ENCODE measurements at places on chromosomes 1 and 21.

DNA sequence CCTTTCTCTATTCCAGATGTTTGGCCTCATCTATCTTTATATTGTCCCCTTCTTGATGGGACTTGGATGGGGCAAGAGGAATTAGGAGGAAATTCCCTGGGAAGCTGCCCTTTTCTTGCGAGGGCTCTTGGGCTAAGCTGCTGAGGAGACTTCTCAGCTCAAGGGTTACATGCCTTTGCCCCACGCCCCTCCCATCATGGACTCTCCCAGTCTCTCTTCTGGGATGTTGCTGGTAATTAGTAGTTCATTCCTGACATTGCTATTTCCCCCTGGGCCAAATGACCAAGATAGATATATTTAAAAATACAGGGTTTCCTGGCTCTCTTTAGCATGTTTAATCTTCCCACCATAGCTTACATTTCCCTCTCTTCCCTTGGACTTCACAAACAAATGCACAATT, 90.6 kb upstream of the RALGPS2 start:
- DNase-seq: no peak

- peak; percentile 30 for DNase-seq
These were observed 49.7 kb upstream of the TSPAN2 start for GRCh38 chr1:115138973-115139372.

- DNase-seq: no peak
These were observed 281.4 kb downstream of the AJAP1 start for GRCh38 chr1:4935807-4936206.

GRCh38 chr1:5504364-5504740, 487.9 kb downstream of the NPHP4 start:
- no peak for DNase-seq

DNA sequence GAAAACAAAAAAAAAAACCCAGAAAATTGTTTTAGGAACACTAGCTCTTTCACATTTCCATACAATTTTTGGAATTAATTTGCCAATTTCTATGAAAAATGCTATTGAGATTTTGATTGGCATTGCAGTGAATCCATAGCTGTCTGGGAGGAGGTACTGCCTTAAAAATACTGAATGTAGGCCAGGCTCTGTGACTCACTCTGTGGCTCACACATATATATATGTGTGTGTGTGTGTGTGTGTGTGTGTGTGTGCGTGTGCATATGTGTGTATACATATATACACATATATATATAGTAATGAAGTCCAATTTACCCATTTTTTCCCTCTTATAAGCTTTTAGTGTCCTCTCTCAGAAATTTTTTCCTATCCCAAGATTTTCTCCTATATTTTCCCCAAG, 214.2 kb upstream of the DMRTA2 start:
- no peak for DNase-seq

DNA sequence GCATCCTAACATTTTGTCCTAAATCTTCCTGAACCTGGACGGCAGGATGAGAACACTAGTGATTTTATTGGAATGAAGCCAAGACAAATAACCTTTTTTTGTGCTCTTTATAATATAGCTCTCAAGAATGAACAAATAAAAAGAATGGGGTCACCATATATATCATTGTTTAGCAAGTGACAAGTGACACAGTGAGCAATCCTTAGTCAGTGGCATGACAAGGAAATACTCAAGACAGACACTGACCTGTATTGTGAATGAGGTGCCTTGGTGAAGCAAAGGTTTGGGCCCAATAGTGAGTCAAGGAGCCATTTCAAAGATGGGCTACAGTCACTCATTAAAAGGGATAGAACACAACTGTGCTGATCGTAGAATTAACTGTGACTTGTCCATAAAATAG, 35.7 kb downstream of the PTGFR start:
- DNase-seq: no peak

DNA sequence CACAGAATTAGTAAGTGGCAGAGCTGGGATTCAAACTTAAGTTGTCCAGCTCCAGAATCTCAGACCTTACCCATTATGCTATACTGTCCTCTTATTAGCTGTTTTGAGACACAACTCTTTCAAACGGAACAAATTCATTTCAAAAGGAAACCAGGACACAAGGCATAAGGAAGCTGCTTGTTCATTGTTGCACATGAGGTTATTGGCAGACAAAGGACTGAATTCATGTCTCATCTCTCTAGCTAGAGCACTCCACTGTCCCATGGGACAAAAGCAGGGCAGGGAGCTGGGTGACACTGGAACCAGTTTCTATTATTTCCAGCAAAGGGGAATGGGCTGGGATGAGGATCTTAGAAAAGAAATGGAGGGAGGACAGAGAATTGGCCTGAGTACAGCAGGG, 26.4 kb downstream of the CHI3L2 start:
- DNase-seq: no peak

- DNase-seq: no peak
These were observed 10.9 kb upstream of the EDN2 start for GRCh38 chr1:41495210-41495948.

- DNase-seq: no peak
These were observed 12.7 kb downstream of the C1QB start for GRCh38 chr1:22665752-22666151.

DNA sequence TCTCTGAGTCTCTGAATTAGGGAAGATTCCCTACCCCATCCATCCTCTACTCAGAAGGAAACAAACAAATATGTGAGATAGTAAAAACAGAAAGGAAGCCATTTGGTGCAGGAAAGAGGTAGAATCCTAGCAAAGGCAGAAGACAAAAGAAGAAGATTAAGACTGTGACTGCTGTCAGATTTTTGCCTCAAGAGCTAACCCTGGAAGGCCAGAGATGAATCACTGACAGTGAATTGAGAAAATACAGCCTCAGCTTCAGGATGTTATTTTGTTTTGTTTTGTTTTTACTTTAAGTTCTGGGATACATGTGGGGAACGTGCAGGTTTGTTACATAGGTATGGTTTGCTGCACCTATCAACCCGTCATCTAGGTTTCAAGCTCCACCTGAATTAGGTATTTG, 31.7 kb downstream of the DSTYK start:
- no peak for DNase-seq

DNA sequence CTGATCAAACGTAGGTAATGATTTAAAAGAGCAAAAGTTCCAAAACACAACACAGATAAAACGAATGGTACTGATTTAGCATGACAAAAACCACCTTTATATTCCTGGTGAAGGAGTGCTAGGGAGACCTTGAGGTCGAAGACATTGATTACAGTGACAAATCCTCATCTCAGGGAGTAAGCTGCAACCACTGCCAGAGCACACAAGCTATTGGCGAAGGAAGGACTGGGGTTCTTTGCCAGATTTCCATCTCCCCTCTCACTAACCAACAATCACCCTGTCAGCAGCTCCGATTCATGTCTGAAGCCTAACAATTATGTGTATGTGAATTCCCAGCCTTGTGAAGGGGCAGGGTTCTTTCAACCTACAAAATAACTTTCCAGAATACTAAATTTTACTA, 40.2 kb upstream of the DMRTB1 start:
- DNase-seq: no peak

GRCh38 chr21:27300770-27301169, 333.9 kb upstream of the ADAMTS5 start:
- no peak for DNase-seq

- no peak for DNase-seq
These were observed 1.1 kb upstream of the NFIA start for GRCh38 chr1:61081144-61081685.

- no peak for DNase-seq
These were observed 2.4 kb downstream of the DTL start for GRCh38 chr1:212037900-212038299.

DNA sequence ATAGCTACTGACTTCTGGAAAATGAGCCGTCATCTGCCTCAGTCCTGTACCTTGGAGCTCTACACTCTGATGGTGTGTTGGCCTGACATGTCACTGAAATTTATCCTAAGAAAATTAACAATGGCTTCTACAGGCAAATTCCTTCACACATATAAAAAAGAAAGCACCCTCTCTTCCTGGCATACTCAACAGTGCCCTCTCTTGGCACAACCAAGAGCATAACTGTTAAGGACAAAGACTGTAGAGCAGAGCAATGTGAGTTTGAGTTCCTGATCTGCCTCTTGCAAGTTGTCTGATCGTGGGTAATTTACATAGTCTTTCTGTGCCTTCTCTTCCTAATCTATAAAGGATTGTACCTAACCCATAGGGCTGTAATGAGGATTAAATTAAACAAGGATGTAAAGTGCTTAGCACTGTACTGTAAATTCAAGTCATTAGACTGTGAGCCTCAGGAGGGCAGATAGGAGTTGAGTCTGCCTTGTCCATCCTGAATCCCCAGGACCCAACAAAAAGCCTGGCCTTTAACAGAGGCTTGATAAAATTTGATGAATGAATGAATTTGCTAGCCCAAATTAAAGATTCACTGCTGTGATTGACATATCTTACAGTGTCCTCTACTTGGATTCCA, 83.5 kb downstream of the SYF2 start:
- DNase-seq: no peak

- DNase-seq: no peak
These were observed 4.8 kb upstream of the CTRC start for GRCh38 chr1:15433471-15433870.

- DNase-seq: no peak
These were observed 331.2 kb downstream of the PLPP3 start for GRCh38 chr1:56248138-56248537.

DNA sequence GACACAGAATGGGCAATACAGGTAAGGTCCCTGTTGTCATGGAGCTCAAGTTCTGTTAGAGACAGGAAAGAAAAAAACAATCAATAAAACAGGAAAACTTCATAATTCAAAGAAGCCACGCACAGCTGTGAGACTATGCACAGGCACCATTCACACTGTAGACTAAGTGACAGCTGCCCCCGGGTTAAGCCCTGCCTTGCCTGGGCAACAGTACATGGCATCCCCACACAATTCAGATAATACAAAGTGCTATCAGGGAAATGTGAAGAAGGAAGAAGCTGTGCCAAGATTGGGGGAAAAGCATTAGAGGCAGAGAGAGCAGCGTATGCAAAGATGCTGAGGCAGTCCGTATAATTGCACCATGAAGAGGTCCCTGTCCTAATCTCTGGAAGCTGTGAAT, 9.0 kb upstream of the KCNE2 start:
- no peak for DNase-seq

- no peak for DNase-seq
These were observed 813 bp upstream of the SFT2D2 start for GRCh38 chr1:168224991-168225390.

- no peak for DNase-seq
These were observed 56.3 kb upstream of the GALNT2 start for GRCh38 chr1:230010603-230011332.

- no peak for DNase-seq
These were observed 191.1 kb upstream of the TMEM51 start for GRCh38 chr1:14962407-14962806.

DNA sequence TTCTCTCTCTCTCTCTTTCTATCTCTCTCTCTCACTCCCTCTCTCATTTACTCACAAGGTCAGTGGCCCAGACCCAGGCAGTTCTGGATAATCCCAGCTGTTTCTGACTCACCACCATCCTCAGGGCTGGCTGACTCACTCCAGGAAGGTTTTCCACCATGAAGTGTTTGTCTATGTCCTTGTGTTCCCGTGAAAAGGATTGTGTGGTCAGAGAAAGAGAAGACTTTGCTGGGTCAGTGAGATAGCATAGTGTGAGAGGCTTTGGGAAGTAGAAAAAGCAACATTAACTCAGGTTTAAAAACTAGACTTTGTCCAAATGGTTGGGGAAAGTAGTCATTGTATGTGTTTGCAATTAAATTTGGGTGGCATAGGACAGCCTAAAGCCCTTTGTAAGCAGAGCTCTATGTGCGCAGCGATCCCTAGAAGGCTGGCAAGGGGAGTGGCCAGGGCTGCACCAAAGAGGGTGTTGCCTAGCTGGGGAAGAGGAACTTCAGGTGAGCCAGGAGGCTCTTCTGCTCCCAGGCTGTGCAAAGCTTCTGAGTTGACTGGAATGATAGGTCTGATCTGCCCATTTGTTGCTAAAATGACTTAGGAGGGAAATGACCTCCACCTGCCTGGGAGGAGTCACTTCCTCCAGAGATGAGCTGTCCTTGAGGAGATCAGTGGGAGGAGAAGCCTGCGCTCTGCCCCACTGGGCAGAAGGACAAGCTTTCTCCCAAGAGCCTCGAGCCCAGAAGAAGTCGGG, 4.9 kb upstream of the CAPN2 start:
- no peak for DNase-seq

DNA sequence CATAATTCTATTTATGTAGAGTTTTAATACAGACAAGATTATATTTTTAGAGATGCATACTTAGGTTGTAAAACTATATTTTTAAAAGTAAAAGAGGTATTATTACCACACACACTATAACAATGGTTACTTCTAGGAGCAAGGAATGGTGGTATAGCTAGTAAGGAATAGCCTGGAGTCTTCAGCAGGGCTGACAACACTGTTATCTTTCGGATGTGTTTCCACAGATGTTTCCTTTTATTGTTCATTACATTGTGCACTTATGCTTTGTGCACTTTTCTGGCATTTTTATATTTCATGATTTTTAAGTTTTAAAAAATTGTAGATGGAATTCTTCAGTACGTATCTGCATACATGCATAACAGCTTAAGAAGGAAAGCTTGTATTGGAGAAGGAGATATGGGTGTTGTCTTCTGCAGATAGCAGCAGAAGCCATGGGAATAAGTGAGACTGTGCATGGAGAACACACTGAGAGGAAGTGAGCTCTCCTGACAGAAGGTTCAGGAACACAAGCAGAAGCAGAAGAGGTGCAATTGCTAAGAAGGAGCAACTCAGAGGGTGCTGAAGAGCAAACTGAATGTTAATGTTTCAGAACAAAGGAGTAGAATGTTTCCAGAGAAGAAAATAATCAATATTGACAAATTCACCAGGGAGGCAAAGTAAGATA, 91.8 kb downstream of the UCHL5 start:
- no peak for DNase-seq

DNA sequence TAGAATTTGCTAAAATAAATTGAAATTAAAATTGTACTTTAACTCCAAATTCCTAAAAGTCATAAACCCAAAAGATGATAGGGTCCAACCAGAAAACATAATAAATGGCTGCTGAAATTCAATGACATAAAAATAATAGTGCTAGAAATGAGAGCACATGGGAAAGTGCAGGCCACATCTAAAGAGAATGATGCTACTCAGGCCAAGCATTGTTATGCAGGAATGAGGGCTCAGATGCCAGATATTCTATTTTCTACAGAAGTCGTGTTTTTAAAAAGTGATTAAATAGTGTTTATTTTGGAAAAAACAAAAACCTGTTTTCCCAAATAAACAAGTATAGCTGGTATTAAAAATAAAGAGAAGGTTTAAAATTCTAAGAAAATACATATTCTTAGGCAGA, 234.4 kb downstream of the KCNT2 start:
- no peak for DNase-seq

DNA sequence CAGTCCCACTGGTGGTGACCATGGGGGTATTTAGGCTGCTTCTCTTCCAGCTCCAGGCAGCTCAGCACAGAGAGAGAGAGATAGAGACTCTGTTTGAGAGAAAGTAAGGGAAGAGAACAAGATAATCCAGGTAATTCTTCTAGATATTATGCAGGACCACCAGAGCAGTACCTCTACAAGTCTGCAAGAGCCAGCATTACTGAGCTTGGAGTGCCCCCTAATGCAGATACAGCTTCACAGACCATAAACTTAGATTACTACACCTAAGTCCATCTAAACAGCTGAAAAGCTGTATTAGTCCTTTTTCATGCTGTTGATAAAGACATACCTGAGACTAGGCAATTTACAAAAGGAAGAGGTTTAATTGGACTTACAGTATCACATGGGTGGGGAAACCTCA, 570.3 kb downstream of the LRRIQ3 start:
- DNase-seq: no peak

GRCh38 chr1:196001188-196001587, 607.1 kb downstream of the KCNT2 start:
- DNase-seq: no peak

All from memory B cell (primary cell).